ENCODE measurements at places on chromosomes 7 and 10.

GRCh38 chr7:39674406-39674805, 51.0 kb downstream of the RALA start:
- no peak for DNase-seq

DNA sequence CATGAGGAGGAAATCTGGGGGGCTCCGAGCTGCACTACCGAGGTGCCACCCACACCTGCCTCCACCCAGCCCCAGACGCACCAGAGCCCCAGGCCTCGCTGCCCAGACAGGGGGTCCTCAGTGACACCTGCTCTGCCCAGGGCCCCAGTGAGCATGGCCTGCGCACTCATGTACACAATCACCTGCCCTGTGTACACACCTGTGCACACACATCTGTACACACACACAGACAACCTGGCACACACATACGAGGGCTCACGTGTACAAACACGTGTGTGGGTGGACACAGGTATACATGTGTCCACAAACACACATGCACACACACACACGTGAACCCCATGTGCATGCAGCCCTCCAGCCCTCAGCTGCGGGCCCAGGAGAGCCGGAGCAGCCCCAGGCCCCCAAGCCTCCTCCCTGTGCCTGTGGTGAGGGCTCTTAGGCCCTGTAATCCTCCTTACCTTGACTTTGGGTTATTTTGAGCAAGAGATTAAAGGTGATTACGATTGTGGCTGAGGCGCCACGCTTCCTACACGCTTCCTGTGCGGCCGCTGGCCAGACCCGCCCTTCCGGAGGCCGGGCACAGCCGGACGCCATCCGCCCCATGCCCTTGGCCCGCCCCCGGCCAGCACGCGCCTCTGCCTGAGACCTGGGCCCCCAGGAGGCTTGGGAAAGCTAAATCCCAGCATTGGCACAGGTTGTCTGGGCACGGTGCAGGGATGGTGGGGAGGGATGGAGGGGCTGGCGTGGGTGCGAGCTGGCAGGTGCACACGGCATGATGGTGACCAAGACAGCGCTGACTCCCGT, 71.9 kb downstream of the ELFN1 start:
- no peak for DNase-seq

DNA sequence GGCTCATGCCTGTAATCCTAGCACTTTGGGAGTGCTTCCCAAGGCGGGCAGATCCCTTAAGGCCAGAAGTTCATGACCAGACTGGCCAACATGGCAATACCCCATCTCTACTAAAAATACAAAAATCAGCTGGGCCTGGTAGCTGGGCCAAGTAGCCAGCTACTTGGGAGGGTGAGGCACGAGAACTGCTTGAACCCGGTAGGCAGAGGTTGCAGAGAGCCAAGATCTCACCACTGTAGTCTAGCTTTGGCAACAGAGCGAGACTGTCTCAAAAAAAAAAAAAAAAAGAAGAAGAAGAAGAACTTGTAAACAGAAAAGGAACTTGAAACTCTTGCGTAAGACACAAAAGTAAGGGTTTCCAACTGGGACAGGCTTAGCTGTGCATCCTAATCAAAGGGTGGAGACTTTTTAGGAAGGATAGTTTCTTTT, 5.6 kb upstream of the IFIT2 start:
- no peak for DNase-seq

GRCh38 chr7:98142658-98143057, 36.0 kb downstream of the LMTK2 start:
- DNase-seq: no peak

GRCh38 chr7:20913853-20914252, 127.2 kb upstream of the SP8 start:
- DNase-seq: no peak

- DNase-seq: peak; percentile 23
These were observed 96.9 kb downstream of the OSBPL3 start for GRCh38 chr7:24882989-24883621.

GRCh38 chr7:68015978-68016532, 1019.4 kb downstream of the TYW1 start:
- DNase-seq: no peak

DNA sequence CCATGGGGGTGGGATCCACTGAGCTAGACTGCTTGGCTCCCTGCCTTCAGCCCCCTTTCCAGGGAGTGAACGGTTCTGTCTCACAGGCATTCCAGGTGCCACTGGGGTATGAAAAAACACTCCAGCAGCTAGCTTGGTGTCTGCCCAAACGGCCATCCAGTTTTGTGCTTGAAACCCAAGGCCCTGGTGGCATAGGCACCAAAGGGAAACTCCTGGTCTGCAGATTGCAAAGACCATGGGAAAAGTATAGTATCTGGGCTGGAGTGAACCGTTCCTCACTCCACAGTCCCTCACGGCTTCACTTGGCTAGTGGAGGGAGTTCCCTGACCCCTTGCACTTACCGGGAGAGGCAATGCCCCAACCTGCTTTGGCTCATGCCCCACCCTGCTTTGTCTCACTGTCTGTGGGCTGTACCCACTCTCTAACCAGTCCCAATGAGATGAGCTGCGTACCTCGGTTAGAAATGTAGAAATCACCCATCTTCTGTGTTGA, 62.7 kb downstream of the PPP1R9A start:
- DNase-seq: no peak

DNA sequence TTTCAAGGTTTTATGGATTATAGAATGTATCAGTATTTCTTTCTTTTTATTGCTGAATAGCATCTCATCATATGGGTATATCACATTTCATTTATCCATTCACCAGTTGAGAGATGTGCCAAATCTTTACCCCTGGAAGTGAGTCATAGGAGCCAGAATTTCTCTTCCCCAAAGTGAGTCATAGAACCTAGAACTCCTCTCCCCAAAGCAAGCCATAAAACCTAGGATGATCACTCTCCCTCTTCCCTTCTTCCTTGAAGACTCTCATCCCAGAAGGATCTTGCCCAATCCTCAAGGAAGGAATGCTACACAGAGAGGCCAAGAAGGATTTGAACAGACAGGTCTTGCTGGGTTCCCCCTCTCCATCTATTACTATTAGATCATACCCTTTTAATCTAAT, 199.9 kb downstream of the EVX1 start:
- DNase-seq: no peak

GRCh38 chr10:15232279-15232678, 63.8 kb upstream of the NMT2 start:
- no peak for DNase-seq

DNA sequence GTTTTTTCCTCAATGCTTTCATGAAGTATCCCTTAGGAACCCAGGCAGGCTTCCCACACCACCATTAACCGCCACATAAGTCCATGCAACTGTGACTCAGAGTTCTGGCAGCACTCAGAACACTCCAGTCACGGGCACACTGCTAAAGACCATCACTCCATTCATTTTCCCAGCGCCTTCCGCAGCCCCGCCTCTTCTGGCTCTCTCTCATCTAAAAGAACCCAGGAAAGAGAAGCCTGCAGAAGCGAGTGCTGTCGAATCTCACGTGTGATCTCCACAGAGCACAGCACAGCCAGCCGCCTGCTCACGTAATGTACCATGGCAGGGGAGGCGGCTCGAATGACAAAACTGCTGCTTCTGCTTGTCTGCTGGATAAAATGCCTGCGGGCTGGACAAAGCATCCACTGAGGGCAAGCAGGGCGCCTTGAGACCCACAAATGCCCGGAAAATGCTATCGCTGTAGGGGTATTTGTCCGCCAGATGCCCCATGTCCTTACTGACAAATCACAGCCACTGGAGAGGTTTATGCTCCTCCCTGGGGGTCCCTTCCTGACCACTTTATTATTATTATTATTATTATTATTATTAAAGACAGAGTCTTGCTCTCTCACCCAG, 1.8 kb downstream of the PSMG3 start:
- DNase-seq: no peak

DNA sequence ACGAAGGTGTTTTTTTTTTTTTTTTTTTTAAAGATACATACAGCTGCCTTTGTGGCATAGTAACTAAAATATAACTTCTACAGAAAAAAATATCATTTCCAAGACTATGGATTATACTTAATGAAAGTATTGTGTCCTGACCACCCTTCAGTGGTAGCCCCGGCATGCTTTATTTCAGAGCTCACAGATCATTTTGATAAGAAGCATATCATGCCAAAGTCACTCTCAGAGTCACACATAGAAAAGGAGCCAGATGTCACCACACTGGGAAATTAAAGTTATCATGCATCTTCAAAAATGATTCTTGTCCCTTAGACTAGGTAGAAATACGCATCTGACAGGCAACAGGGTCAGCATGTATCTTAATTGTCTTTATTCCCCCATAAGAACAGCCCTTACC, 3.0 kb downstream of the ADARB2 start:
- DNase-seq: no peak

GRCh38 chr7:12764458-12764891, 77.0 kb downstream of the ARL4A start:
- DNase-seq: no peak

DNA sequence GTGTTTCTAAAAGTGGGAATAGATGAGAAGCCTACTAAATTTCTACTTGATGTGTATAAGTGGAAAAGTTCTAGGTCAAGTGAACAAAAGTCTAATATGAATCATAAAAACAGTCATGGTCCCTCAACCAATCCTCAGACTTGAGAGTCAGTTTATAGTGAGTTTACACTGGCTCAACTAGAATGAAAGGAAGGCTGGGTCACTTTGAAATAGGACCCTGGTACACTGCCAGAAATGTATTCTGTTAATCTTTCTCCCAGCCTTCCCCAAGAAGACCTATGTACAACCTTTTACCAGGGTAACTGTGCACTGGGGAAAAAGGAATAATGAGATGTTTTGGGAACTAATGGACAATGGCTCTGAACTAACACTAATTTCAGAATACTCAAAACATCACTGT, 17.3 kb downstream of the ELMO1 start:
- no peak for DNase-seq

Measured in stimulated activated CD4-positive, alpha-beta T cell treated with anti-CD3 and anti-CD28 coated beads, Interleukin-4, amount 100 ng/mL, for 48 hours (primary cell).